Panc1 (cell line): ENCODE measurements at places on chromosomes 6 and 20. TPM values are rescaled to one million over a fixed set of nuclear protein-coding genes. Genes with fewer than 3 reads are reported as not detected.

Gene IRF4
- 0.72 TPM for total RNA-seq

Gene CLIC1
- total RNA-seq = 583 TPM

Gene GJA10
- total RNA-seq = not detected

Gene TP53TG5
- not detected for total RNA-seq

Gene LRRN4
- 0.57 TPM for total RNA-seq

Gene TNXB
- total RNA-seq = 1.8 TPM

Gene CLIC5
- 0.05 TPM for total RNA-seq

Gene SNAI1
- 8.8 TPM for total RNA-seq

Gene SYNJ2
- 70.0 TPM for total RNA-seq

Gene MAPK13
- 2.5 TPM for total RNA-seq

Gene TFAP2C
- total RNA-seq = 2.8 TPM

Gene KIFC1
- total RNA-seq = 81.8 TPM

Gene HLA-DRB5
- not detected for total RNA-seq

Gene PSORS1C2
- total RNA-seq = not detected

Gene COL9A3
- total RNA-seq = 46.6 TPM

Gene TNNC2
- total RNA-seq = 0.26 TPM

Gene LAMA2
- total RNA-seq = 0.28 TPM

Gene MCHR2
- total RNA-seq = not detected

Gene FILIP1
- total RNA-seq = 0.26 TPM
